Kidney (tissue), 22 donors: ENCODE measurements at places on chromosomes 13 and 19.

DNA sequence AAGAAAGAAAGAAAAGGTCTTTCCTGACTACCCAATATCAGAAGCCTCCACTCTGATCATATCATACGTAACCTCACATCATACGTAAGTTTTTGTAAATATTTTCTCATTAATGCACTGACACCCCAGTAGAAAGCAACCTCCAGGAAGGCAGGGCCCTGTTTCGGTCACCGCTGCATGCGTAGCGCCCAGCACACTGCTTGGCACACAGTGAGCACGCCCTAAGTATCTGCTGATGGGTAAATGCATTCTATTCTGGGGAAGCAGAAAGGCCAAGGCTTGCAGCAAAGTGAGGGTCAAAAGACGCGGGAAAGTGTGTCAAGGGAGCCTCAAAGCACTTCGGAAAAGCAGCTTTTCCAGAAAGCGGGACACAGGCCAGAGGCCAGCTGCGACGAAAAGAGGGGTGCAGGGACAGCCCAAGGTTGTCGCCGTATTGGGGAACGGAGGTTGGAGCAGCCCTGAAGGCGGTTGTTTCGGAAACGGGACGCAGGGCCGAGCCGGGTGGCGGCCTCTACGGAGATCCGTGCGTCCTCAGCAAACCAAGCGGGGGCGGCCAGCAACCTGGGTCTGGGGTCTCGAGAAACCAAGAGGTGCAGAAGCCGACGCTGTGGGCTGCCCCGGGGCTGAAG lies 463 bp downstream of the SUGP1 start:
- DNase-seq = no peak

DNA sequence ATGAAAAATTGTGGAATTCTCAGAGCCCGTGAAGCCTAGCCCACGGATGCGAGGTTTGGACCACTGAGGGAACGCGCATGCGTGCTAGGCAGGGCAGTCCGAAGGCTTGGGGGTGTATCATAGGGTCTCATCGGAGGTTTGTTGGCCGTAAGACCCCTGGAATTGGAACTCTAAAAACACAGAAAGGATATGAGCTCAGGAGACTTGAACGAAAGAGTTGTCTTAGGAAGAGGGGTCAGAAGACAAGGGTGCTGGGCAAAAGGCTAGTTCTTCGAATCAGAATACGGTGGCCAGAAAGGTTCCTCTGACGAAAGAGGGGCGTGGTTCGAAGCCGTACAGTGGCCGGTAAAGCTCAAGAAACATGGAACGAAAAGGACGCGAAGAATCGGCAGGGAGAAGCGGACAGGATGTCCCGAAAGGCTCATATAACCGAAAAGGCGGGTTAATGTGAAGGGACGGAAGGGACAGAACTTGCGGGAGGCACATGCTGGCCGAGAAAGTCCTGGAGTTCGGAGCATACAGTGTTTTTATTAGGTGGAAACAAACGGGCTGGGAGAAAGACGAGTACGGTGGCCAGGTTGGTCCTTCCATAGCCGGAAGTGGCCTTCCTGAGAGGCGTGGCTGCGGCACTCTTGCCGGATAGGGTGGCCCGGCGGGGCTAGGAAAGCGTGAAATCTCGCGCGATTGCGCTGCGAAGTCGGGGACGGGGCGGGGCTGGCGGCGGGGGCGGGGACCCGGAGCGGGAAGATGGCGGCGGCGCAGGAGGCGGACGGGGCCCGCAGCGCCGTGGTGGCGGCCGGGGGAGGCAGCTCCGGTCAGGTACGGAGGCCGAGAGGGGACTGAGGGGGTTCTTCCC lies at the start of gene CLPTM1:
CLPTM1 (plus strand) TSS at position 732 of the 856 bp plus-strand sequence; CDS start at position 748, 16 bp downstream.
- DNase-seq = peak; percentile 99

GRCh38 chr13:87003265-87003664 lies 667.9 kb upstream of the SLITRK5 start:
- no peak for DNase-seq

- DNase-seq = peak; percentile 98
These were observed at the start of gene PCCA for GRCh38 chr13:100088644-100089464. TSS of gene PCCA (plus strand) at chr13:100089093. CDS start at chr13:100089121, 28 bp downstream.

GRCh38 chr19:51644636-51645271 lies 1.9 kb downstream of the SIGLEC14 start:
- DNase-seq = peak; percentile 48

- peak; percentile 93 for DNase-seq
These were observed 16.2 kb upstream of the PRODH2 start for GRCh38 chr19:35828692-35829301.

DNA sequence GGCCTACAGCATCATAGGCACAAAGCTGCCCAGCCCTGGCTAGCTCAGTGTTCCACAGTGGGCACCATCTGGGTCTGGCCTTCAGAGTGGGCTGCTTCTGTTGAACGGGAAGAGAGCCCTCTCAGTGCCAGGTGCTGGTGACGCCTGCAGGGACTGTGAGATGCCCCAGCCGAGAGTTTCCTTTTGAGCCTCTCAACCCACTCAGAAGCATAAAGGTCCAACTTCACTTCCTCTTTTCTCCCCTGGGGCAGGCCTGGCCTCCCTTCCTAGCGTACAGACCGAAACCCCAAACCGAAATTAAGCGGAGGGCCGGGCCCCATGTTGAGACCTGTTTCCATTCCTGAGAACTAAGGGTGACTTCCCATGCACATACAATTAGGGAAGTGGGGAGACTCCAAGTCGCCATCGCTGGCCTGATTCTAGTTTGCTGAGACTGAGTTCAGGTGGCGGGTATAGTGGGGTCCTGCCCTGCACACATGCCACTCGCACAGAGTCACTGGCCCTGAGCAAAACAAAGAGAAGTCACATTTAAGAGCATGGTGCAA lies 6.9 kb downstream of the RAB8A start:
- no peak for DNase-seq

- DNase-seq = no peak
These were observed 5.5 kb downstream of the WDFY2 start for GRCh38 chr13:51589793-51590192.

- no peak for DNase-seq
These were observed 6.8 kb downstream of the RUBCNL start for GRCh38 chr13:46380242-46380641.

- no peak for DNase-seq
These were observed 3.8 kb upstream of the MLNR start for GRCh38 chr13:49216334-49216733.

- peak; percentile 83 for DNase-seq
These were observed 644 bp downstream of the MED26 start for GRCh38 chr19:16627193-16627927.

DNA sequence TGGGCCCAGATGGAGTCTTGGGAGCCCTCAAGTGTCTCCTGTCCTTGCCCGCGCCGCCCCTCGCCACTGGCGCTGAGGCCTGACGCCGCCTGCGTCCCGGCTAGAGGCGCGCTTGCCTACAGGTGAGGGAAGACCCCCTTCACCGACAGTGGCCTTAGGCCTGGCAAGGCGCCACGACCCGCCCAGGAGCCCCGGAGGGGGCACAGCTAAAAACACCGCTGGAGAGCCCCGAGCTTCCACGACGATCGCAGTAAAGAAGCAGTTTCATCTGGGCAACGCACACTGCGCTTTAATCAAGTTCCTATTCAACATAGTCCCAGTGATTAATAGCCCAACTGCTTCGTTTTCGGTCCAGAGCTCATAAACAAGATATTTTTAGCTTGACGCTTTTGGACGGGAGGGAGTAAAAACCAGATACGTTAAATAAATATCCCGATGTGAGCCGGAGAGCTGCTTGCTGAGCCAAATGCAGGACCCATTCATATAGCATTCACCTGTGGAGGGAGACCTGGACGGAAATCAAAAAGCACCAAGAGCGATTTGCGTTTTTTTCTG lies 1.5 kb upstream of the CEBPA start:
- peak; percentile 35 for DNase-seq

DNA sequence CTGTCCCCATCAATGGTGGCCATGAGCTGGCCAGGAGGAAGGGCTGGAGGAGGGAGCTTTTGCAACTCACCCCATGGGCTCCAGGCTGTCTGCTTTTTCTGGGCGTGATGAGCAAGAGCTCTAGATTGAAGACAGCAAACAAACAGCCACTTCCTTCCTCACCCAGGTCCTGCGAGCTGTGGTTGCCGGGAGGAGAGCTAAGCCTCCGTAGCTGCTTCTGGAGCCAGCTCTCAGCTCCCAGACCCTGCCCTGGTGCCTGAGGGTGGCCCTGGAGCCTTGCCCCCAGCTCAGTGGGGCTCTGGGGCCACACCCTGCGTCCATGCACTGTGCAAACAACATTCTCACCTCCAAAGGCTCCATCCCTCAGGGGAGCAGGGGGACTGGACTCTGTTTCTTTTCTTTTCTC lies 6.2 kb downstream of the MYO1F start:
- DNase-seq = no peak

- DNase-seq = no peak
These were observed 24.4 kb upstream of the SIAH3 start for GRCh38 chr13:45875951-45876350.

- DNase-seq = no peak
These were observed 77.9 kb upstream of the KL start for GRCh38 chr13:32938314-32938713.

- DNase-seq = no peak
These were observed 8.4 kb downstream of the NLRP7 start for GRCh38 chr19:54938906-54939305.

DNA sequence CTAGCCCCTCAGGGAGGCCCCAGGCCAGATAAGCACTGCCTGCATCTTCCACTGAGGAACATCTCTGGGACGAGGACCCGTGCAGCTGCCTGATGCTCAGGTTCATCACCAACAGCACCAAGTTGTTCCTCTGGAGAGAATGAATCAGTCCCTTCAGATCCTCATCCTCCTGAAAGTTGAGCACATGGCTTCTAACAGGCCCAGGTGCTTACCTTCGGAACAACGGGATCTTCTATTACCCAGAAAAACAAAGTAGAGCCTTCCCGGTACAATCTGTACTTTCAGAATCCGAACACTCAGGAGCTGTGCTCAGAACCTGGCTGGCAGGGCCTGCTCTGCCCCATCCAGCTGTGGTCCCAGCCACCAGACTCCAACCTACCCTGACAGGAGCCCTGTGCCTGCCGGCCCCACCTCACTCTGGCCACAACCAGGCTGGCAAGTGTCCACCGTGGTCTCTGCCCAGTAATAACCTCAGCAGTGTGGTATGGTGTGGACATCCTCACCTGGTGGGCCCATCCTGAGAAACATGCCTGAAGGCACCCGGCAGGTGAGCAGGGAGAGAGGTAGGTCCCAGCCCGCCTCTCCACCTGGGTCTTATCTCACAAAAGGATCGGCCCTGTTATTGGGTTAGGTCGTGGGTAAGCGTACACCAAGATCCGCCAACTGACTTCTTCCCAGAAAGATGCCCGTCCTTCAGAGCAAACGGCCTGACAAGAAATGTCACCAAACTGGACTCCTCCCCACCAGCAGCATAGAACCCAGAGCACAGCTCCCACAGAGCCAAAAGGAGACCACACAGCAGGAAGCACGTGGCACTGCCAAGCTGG lies 34.1 kb downstream of the ELL start:
- DNase-seq = no peak

GRCh38 chr19:40512110-40512472 lies 45.3 kb downstream of the SPTBN4 start:
- DNase-seq = no peak

GRCh38 chr13:101739382-101740178 lies 287.1 kb downstream of the ITGBL1 start:
- peak; percentile 20 for DNase-seq

GRCh38 chr13:19618977-19619376 lies 14.5 kb upstream of the MPHOSPH8 start:
- DNase-seq = no peak

DNA sequence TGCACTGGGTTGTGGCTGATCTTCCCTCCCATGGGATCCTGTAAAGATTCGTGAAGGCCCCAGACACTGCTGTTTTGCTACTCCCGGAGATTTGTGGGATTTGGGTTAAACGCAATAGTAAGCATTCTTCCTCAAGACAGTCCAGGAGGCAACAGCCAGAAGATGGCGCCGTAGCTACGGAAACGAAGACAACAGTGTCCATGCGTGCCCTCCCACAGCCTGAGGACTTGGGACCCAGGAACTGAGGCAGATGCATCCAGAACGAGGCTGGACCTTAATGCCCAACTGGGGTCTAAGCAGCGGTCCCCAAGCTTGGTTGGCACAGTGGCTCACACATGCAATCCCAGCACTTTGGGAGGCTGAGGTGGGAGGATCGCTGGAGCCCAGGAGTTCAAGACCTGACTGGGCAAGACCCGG lies 57.6 kb upstream of the ZNF507 start:
- peak; percentile 59 for DNase-seq

DNA sequence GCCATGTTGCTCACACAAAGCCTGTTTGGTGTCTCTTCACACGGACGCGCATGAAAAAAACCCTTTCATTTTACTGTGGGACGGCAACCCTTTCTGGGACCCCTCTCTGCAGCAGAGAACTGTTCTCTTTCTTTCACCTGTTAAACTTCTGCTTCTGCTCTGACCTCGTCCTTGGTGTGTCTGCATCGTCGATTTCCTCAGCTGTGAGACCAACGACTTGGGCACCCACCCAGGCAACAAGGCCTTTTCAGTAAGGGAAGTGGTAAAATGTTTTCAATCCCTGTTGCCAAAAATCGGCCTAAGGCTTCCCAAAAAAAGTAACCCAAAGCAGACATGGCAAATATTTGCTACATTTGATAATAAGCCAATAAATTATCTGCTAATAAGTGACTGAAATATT lies 515.3 kb downstream of the IRS2 start:
- no peak for DNase-seq

DNA sequence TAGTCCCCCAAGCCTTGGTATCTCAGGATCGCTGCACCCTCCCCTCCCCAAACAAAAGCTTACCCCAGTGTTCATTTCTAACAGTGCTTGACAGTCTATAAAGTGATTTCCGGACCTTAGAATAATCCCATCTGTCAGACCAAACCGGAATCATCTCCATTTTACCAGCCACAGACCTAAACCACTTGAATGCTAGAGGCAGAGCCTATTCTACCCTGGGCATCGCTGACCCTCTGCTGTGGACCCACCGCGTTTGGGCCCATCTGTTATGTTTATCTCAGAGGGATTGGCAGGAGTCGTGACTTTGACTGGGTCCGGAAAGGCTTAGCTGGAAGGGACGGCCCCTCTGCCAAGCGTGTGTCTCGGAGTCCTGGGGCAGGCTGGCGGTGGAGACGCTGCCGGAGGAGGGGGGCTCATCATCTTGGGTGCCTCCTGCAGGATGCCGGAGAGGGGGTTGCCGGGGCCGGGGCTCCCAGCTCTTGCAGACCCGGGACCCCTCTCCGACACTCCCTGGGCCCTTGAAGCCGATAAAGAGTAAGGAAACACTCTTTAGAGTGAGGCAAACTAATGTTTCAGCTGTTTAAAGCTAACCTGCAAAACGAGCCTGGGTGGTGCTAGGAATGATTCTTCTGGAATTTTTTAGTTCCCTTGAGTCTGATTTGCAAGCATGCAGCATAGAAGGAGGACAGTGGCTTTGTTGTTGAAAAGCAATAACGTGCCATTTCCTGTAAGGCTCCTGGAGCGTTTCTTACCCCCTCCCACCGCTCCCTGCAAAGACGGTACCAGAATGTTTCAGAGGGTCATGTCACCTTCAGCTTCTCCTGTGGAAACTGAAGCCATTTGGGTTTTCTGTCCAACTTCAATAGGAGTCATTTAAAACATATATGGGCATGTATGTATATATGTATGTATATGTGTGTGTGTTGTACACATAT lies 1.3 kb downstream of the SLC25A42 start:
- peak; percentile 27 for DNase-seq
